T-helper 22 cell (primary cell): ENCODE measurements at places on chromosomes 5 and 9.

DNA sequence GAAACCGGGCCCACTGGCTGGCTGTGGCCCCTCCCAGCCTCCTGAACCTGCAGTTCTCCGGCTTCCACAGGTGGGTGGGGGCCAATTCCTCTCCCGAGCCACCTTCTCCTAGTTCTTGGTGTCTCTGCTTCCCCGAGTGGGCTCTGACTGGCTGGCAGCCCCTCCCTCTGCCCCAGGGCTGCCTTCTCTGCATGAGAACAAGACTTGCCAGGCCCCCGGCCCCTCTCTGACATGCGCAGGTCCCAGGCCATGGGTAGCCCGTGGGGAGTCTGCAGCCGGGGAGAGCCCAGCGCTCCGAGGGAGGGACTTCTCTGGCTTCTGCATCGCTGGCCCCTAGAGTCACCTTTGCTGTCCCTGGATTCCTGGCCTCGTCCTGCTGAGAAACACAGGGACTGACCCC lies 421.7 kb downstream of the IRX2 start:
- DNase-seq: no peak

DNA sequence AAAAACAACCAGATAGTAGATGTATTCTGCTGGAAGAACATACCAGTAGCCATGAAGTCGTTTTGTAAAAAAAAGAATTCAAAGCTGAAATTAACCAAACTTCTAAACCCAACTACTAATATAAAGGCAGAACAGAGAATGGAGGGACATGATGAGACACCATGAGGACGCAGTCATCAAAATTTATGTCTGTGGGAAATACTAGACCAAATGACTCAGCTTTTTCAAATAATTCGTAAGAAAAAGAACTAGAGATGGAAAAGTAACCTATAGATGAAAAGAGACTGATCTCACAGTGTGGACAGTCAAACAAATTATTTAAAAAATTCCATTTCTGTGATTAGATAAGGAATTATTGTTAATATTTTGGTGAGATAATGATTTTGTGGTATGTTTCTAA lies 10.3 kb downstream of the TTC23L start:
- no peak for DNase-seq

- DNase-seq: no peak
These were observed 8.8 kb upstream of the ABLIM3 start for GRCh38 chr5:149132474-149132873.

DNA sequence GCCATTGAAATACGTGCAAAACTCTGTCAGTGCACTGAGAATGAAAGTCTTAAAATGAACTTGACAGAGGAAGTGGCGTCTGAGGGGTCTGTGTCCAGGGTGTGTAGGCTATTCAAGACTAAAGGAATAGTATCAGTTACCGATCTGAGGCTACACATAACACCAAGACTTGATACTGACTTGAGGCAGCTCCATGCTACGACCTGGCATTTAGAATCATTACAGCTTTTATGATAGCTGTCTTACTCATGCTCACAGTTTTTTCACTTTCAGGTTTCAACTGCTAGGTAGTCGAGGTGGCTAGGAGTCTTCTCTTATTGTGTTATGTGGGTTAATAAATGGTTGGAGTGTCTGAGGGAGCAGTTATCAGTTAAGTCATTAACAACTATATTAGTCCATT lies 92.8 kb upstream of the SLCO6A1 start:
- DNase-seq: no peak

- DNase-seq: no peak
These were observed 156.7 kb downstream of the SYK start for GRCh38 chr9:90958328-90958727.

GRCh38 chr5:80739898-80740297 lies 85.1 kb upstream of the DHFR start:
- DNase-seq: no peak

GRCh38 chr5:106080535-106080934 lies 1590.2 kb downstream of the EFNA5 start:
- DNase-seq: no peak

- no peak for DNase-seq
These were observed 4.0 kb downstream of the CXXC5 start for GRCh38 chr5:139651853-139652787.

DNA sequence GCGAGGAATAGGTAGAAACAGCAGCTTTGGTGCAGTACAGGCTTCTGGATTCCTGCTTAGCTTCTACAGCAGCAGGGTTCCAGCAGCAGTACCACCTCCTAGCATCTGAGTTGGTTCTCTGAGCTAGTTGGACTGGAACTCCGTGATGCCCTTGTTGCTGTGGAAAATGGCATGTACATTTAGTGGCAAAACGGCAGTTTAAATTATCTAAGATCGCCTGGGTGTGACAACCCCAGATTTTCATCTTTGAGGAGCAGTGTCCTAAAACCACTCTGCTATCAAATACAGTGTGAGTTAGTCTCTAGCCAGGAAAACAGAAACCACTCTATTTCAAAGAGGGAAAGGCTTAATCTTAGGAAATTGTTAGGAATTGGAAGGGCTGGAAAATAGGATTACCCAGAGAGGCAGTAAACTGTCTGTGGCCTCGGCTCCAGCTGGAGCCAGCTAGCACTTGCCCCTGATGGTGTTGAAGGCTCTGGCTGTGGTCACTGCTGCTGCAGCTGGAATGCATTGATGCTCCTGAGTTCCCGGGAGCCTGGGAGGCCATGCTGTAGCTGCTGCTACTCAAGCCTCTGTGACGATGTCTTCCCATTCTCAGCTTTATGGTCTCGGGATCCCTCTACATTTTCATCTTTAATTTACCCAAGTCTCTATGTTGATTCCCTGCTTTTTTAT lies 29.4 kb downstream of the RAD23B start:
- DNase-seq: no peak
